ENCODE measurements at places on chromosomes 3 and 15. TPM values are rescaled to one million over a fixed set of nuclear protein-coding genes. Genes with fewer than 3 reads are reported as not detected.

RLBP1 gene
- total RNA-seq: not detected

GOLGA8S gene
- total RNA-seq: not detected

CCDC33 gene
- total RNA-seq: not detected

SLC12A8 gene
- total RNA-seq: 23.3 TPM

MED12L gene
- 21.5 TPM for total RNA-seq

TGM4 gene
- total RNA-seq: not detected

CIAO2A gene
- total RNA-seq: 63.7 TPM

HESX1 gene
- total RNA-seq: 1.5 TPM

ISLR gene
- not detected for total RNA-seq

TERC gene
- 19.0 TPM for total RNA-seq

IQCF5 gene
- total RNA-seq: not detected

ATP8B4 gene
- 0.57 TPM for total RNA-seq

SAXO2 gene
- total RNA-seq: 0.61 TPM

IGSF10 gene
- total RNA-seq: 2.6 TPM

SPATA12 gene
- total RNA-seq: 0.16 TPM

MEGF11 gene
- 0.66 TPM for total RNA-seq

GATM gene
- 3.3 TPM for total RNA-seq

NR1I2 gene
- not detected for total RNA-seq

SMCO1 gene
- not detected for total RNA-seq

ZIC1 gene
- total RNA-seq: not detected

LMOD3 gene
- total RNA-seq: not detected

NCK1 gene
- total RNA-seq: 41.2 TPM

MRPL3 gene
- total RNA-seq: 123 TPM

LRRC31 gene
- 0.70 TPM for total RNA-seq

PTX3 gene
- total RNA-seq: not detected

CCDC66 gene
- 28.6 TPM for total RNA-seq

ENTPD3 gene
- total RNA-seq: not detected

CD86 gene
- not detected for total RNA-seq

CEMIP gene
- total RNA-seq: 0.07 TPM

TMEM45A gene
- total RNA-seq: 5.6 TPM

RHOV gene
- 3.2 TPM for total RNA-seq

CPN2 gene
- not detected for total RNA-seq

IFT122 gene
- total RNA-seq: 21.9 TPM

REC114 gene
- total RNA-seq: not detected

GATA2 gene
- total RNA-seq: 13.3 TPM

POLQ gene
- 15.4 TPM for total RNA-seq

DUOXA1 gene
- total RNA-seq: not detected

LTF gene
- not detected for total RNA-seq

ANKDD1A gene
- 1.3 TPM for total RNA-seq

GOLGA8H gene
- total RNA-seq: 0.16 TPM

SNX22 gene
- total RNA-seq: 1.2 TPM

FAM107A gene
- not detected for total RNA-seq

CCDC54 gene
- total RNA-seq: not detected

IL20RB gene
- total RNA-seq: 5.5 TPM

STXBP5L gene
- total RNA-seq: not detected

CIB1 gene
- 37.7 TPM for total RNA-seq

CCDC9B gene
- total RNA-seq: 0.95 TPM

ATP10A gene
- total RNA-seq: not detected

SKOR1 gene
- not detected for total RNA-seq

MUSTN1 gene
- 1.8 TPM for total RNA-seq

PRR20G gene
- not detected for total RNA-seq

SMAD6 gene
- 8.9 TPM for total RNA-seq

VILL gene
- total RNA-seq: 12.2 TPM

TEX264 gene
- 32.4 TPM for total RNA-seq
